ENCODE measurements at places on chromosomes 16 and 17.

DNA sequence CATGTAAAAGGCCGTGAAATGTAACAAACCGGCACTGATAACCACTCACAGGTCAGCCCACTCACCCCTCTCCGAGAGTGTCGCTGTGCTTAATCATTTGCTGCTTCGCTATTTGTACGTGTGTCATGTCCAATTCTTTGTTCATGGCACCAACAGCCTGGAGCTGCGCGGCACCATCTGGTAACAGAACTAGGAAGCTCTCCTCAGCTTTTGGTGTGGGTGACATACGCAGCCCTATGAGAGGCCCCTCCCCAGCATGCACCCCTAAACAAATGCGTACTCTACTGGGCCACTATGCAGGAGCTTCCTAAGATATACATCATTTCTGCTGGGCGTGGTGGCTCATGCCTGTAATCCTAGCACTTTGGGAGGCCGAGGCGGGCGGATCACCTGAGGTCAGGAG is 2.3 kb upstream of the PECAM1 start:
- DNase-seq, result no peak

DNA sequence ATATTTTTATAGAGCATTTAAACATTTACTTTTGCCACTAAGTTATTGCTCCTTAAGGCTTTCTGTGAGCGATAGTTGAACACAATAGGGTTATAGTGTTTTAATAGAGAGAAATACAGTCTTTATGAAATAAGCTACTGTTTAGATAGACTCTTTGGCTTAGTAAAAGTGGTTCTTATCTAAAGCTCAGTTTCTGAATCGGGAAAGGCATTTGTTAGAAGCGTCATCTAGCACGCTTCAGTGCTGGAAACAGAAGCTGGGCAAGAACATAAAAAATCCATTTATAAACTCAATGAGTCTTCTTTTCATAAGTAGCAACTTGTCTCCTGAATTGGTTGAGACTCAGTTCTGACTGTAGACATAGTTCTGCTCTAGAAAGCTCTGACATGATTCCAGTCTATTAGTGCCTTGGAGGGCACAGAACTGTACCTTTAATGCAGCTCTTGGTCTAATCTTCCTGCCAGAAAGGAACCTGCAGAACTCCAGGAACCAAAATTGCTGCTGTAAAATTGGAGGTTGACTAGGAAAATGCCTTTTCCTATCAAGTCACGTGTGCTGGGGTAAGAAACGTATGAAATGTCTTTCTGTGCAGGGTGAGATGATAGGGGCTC is 55.4 kb upstream of the DNAJA2 start:
- DNase-seq, result no peak

DNA sequence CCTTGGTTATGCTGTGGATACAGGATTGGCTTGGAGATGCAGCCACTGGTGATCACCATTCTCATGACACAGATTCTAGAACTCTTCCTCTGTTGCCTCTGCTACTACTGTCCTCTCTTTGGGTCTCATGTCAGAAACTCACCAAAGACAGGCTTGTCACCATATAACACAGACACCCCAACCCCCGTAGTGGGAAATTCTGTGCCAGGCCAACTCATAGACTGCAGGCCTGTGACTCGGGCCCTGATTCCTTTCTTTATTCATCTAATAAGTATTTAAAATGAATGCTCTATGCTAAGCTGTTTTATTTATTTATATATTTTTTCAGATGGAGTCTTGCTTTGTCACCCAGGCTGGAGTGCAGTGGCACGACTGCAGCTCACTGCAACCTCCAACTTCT is 9.5 kb downstream of the CYB5D2 start:
- DNase-seq, result no peak

DNA sequence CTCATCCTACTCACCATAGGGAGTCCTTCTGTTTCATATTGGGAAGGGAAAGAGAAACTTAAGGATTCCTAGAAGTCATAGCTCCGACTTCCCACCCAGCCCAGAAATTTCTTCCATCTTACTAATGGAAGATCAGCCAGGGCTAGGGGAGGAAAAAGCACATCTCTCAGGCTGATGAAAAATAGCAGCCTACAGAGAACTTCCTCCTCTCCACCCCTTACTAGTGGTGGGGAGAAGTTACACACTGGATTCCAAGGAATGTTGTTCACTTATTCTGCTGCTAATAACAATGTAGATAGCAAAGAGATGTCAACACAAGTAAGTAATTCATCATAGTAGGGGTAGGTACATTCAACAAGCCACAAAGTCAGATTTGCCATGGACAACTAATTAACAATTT is 94.4 kb downstream of the SPACA3 start:
- no peak for DNase-seq

DNA sequence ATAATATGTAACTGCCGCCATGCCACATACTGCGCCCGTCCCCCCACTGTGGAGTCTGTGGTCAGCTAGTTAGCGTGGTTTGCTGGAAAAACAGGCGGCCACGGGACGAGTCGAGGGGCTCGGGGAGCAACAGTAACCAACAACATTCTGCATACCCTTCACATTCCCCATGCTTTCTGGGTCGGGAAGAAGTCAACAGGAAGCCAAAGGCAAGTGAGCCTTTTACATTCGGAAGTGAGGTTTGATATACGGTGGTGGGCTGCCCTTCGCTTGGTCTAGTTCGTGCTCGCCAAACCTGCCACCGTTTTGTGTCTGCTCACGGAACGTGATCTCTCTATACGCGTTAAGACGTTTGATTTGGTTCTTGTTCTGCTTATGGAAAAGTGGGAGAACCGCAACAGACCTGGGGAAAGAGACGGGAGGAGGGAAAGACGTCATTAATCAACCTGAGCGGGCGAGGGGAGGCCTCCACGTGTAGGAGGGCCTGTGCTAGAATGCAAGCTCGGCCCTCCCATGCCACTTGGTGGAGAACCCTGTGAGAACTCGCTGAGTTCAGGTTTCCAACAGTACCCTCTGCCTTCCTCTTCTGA is 28.9 kb upstream of the CFAP20 start:
- DNase-seq, result no peak

GRCh38 chr17:51820252-51820651 is 338.3 kb downstream of the CA10 start:
- DNase-seq, result no peak
